ENCODE measurements at places on chromosomes 5 and 9.

DNA sequence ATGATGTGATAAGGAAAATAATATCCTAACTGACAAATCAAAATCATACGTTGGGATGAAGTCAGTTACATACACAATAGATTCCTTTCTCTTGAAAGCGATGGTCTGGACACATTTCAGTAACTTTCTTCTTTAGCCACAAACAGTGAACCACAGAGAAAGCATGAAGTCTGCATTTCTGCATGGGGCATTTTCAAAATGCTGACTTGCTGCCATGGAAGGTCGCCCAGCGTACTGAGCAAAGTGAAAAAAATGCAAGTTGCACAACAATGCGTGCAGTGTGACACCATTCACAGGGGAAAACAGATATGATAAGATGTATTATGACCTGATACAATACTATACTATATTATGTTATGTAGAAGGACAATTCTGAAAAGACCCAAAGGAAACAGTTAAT, 146.3 kb downstream of the SNX18 start:
- no peak for DNase-seq

GRCh38 chr9:95513711-95514110, 3.1 kb downstream of the PTCH1 start:
- no peak for DNase-seq

DNA sequence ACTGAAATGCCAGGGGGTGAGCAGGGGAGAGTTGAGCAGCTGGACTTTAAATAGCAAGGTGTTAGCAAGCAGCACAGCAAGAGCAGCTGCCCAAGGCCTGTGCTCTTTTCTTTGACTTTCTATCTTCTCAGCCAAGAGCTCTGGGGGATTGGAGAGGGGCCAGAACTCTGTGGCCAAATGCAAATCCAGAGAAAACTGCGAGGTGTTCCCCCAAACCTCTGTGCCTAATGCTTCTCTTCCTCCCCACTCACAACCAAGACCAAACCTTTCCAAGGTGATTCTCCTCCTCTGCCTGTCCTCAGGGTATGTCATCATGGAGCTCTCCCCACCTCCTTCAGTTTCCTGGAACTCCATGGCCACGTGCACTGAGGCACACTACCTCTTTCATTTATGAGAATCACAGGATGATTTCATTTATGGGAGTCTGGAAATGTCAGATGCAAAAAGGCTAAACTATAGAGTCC, 118.7 kb upstream of the WWC1 start:
- no peak for DNase-seq

DNA sequence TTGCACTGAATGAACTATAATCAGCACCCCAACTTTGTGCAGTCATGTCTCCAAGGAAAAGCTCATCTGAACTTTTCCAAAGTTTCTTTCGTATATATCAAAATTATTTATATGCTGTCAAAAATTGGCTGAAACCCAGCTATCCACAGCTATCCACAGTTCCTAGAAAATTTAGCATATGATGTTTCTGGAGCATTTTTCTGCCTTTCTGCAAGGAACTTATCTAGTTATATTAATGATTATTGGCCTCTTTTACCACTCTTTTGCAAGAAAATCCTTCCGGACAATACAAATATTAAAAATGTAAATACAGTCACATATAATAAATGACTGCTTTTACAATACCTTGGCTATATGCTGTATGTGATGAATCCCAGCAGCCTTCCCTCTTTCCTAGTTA, 270.2 kb downstream of the TMEM167A start:
- DNase-seq, result no peak

- no peak for DNase-seq
Measured at GRCh38 chr5:55749387-55749786, 11.5 kb downstream of the DDX4 start.

DNA sequence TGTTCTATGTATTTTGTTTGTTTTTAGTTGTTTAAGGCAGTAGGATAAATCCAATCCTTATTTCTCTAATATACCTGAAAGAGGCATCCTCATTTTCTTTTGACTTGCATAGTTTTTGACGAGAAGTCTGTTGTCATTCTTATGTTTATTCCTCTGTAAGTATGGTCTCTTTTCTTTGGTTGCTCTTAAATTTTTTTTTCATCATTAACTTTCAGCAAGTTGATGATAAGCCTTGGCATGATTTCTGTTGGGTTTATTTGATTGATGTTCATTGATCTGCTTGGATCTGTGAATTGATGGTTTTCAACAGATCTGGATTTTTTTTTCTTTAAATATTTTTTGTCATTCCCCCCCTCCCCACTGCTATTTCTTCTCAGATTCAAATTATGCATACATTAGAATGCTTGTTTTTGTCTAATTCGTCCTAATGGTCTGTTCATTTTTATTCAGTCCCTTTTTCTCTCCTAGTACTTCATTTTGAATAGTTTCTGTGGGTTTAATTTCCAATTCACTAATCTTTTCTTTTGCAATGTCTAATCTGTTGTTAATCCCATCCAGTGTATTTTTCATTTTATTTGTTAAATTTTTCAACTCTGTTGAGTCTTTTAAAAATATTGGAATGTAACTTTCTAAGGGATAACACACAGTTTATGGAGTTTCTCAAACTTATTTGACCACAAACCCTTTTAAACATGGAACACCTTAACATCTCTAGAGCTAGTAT, 495.9 kb downstream of the CSNK1G3 start:
- peak; percentile 9 for DNase-seq

DNA sequence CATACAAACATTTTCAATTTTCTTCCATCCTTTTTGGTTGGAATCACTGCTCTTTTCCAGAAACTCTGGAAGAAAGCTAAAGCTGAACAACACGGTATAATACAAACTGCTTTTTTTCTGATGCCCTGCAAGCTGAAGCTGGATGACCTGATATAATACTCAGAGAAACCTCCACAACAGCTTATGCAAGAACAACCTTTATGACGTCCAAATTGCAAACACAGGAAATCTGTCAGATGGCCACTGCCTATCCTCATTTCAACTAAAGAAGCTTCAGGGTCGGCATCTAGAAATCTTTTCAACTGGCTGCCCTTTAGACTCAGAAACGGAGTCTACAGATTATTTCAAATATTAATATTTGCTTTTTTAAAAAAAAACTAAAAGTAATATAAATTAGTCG, 106.5 kb upstream of the PRDM9 start:
- no peak for DNase-seq

DNA sequence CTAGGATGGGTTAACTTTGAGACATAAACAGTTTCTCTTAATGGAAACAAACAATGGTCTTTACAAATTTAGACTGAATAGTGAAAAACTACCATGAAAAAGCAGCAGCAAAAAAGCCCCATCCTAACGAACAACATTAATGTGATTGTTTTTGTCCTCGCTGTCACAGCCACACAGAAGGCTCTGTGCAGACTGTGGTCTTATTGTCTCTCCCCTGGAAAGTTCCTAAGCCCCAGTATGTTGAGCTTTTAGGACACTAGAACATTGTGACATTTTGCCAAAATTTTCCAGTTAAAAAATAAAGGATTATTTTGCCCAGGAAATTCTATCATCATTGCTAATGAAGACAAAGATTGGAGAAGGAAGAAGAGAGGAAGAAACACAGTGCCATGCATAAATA, 12.6 kb upstream of the SOWAHA start:
- DNase-seq, result no peak

All from COR-L47 (cell line).